Activated CD8-positive, alpha-beta memory T cell treated with anti-CD3 and anti-CD28 coated beads, Interleukin-2, amount 50 U/mL, for 4 hours (primary cell): ENCODE measurements at places on chromosomes 3 and 15.

DNA sequence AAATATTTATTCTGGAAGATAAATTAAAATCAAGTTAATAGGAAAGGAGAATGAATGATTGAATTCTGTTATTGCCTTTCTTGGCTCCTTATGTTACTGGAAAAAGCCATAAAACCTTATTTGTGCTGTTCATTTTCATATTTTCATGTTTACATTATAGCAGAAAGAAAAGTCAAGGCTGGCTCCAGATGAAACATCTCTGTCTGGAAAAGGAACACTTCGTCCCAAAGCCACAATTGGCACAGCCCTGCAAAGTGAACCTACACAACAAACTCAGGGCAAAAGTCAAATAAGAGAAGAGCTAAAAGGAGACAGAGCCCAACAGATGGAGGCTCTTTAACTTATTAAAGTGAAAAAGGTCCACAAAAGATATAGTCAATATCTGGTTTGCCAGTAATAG is 73.4 kb downstream of the GTPBP8 start:
- DNase-seq, result no peak

DNA sequence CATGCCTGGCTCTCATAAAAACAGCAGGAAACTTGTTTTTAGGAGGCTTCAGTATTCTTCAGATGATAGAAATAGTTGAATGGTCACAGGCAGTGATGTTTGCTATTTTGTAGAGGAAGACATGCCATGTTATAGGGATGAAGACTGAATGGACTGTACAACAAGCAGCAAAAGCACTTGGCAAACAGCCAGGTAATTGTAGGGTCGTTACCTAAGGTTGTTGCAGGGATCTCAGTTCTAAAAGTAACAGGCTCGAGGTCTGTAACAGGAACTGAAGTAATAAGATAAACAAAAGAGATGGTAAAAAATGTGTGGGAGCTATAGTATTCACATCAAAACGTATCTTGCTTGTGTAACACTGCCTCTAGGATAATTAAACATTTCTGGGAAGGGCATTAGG is 116.3 kb downstream of the TFG start:
- DNase-seq, result no peak

GRCh38 chr3:39094851-39095677 is 12.4 kb downstream of the GORASP1 start:
- DNase-seq, result no peak

- DNase-seq, result no peak
These were observed 409.8 kb downstream of the ROBO2 start for GRCh38 chr3:77449459-77450350.

GRCh38 chr3:72459588-72459987 is 388.7 kb downstream of the SHQ1 start:
- DNase-seq, result no peak

- no peak for DNase-seq
These were observed 79.9 kb downstream of the TLE3 start for GRCh38 chr15:70017801-70018200.

DNA sequence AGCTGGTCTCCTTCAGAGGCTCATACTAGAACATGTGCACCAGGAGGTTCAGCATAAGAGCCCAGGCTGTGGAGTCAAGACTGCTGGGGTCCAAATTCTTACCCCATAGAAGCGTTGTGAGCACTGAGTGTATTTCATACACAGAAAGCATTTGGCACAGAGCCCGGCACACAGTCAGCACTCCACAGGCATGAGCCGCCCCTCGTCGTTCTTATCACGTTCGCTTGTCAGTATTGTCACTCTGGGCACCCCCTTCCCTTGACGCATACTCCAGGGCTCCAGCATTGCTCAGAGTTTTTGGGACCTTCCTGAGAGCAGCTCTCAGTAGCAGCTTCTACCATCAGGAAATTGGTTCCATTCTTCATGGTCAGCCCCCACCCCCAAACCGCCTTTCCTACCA is 25.2 kb downstream of the CORO2B start:
- no peak for DNase-seq

- peak; percentile 53 for DNase-seq
These were observed 138.4 kb downstream of the PLCL2 start for GRCh38 chr3:17023006-17023664.

DNA sequence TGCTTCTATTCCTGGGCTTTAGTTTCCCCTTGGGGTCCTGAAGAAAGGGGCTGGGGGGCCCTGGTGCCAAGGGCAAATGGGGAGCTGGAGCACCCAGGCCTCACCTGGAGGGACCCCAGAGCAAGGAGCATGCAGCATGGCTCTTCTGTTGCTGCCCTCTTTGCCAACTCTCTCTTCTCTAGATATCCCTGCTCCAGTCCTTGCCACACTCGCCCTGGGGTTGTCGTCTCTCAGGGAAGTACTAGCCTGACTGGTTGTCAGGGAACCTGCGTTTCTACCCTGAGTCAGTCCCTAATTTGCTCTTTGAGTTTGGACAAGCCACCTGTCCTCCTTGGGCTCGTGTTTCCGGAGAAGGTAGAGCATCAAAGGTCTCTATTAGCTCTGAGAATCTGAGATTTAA is 63.7 kb upstream of the UBE2Q2 start:
- DNase-seq, result no peak

GRCh38 chr15:26872206-26872605 is 5.3 kb downstream of the GABRA5 start:
- no peak for DNase-seq
